ENCODE measurements at places on chromosomes 7 and 10.

GRCh38 chr7:25759286-25759685 lies 392.7 kb upstream of the NFE2L3 start:
- DNase-seq = no peak

DNA sequence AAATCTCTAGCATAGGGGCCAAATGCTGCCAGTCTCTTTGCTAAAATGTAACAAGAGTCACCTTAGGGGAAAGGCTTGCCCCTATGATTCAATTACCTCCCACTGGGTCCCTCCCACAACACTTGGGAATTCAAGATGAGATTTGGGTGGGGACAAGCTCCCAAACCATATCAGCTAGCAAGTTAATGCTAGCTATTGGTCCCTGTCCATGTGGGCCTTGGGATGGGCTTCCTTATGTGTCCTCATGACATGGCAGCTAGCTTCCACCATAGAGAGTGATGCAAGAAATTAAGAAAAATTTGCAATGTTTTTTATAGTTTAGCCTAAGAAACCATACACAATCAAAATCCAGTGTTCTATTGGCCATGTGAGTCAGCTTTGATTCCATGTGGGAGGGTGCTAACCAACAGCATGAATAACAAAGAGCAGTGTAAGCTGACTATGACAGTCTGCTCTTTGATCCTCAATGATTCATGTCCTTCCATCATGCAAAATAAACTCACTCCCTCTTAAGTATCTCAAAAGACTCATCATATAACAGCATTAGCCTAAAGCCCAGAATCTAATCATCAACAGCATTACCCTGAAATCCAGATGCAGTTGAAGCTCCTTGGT lies 21.7 kb upstream of the ZNF365 start:
- no peak for DNase-seq

GRCh38 chr10:24568042-24568441 lies 155.6 kb downstream of the ARHGAP21 start:
- DNase-seq = no peak

DNA sequence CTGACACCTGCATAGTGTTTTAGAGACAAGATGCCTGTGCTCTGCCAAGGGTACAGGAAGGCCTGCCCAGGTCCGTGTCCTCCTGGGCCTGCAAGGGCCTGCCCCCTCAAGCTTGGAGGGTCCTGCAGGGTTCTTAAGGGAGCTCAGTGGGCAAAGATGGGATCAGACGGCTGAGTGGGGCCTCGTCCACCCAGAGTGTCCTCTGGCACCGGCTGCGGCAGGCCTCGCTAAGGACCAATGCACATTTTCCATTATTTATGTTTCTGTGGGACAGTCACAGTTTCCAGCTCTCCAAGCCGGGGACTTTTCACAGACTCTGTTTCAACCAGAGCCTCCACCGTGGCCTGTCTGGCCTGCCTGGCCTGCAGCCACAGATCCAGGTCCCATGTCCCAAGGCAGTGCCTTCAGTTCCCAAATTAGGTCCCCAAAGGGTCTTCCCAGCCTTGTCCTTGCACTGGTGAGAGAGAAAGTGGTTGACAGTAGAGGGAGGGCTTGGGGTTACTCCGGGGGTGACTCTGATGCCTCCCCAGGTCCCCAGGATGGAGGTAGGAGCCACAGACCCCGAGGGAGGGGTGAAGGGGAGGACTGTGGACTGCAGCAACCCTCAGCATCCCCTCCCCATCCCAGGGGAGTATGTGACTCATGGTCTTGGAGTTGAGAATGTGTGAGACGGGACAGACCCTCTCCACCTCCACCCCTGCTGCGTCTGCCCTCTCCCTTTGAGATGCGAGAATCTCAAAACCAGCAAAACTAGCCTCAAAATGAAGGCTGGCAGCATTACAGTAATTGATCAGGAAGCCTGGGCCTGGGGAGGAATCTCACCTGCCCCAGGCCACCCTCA lies 14.8 kb downstream of the MYL10 start:
- DNase-seq = no peak

- no peak for DNase-seq
These were observed 171.9 kb downstream of the CREB5 start for GRCh38 chr7:28584235-28584634.

- no peak for DNase-seq
These were observed 17.0 kb downstream of the SRI start for GRCh38 chr7:88202799-88203198.

DNA sequence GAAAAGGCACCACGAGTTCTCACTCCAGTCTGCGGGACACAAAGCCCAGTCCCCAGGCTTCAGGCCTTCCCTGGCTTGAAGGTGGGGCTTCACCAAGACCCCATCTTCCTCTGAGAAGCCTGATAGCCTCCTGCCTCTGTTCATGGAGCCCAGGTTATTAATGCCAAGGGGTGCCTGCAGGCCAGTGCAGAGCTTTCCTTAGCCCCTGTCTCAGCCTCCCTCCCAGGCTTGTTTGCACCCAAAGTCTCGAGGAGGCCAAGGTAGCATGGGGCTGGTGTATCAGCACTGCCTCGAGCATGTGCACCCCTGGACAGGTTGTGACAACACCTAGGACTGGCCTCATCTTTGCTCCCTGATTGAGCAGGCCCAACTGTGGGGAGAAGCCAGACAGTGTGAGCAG lies 108.1 kb upstream of the PCDH15 start:
- no peak for DNase-seq

DNA sequence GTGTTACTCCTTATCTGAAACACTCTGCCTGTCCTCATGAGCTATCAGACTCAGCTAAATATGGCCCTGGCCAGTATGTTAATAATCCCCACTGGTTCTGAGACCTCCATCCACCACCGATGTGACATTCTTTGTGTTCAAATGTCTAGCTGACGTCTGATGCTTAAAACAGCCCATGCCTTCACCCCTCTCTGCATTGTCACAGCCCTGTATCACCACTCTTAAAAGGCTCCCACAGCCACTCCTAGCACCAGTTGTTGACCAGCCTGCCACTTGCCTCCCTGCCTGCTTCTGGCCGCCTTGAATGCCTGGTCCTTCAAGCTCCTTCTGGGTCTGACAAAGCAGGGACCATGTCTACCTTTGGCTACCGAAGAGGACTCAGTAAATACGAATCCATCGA lies at the start of gene LMOD2:
LMOD2 (plus strand) TSS at position 253 of the 400 bp plus-strand sequence; CDS start at position 351, 98 bp downstream.
- no peak for DNase-seq

GRCh38 chr10:91208642-91209041 lies 11.8 kb upstream of the PCGF5 start:
- DNase-seq = no peak
